AG09309 (cell line): ENCODE measurements at places on chromosomes 3 and 15.

DNA sequence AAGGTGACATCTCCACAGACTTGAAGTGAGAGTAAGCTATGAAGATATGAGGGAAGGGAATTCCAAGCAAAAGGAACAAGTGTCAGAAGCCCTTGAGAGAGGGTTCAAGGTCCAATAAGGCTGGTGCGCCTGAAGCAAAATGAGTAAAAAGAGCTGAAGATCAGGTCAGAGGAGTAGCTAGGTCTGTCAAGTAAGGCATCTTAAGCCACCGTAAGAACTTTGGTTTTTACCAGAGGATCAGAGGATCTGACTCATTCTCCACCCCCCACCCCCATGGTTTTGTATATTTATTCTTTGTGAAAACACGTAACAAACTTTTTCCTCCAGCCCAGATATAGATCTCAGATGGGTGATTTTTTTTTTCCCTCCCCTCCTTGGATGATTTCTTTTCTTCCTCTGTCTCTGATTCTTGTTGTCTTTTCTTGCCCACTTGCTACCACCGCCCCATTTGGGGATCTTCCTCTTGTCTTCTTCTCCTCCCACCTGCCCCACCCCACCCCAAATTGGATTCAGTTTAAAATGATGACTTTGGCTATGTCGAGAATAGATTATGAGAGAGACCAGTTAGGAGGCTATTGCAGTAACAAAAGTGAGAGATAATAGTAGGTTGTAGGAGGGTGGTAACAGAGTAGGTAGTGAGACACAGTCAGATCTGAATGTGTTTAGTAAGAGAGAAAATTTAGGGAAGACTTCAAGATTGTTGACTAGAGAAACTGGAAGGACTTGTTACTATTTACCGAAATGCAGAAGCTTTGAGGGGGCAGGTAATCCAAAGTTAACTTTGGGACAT lies 6.1 kb downstream of the TRMT10C start:
- DNase-seq, result no peak

DNA sequence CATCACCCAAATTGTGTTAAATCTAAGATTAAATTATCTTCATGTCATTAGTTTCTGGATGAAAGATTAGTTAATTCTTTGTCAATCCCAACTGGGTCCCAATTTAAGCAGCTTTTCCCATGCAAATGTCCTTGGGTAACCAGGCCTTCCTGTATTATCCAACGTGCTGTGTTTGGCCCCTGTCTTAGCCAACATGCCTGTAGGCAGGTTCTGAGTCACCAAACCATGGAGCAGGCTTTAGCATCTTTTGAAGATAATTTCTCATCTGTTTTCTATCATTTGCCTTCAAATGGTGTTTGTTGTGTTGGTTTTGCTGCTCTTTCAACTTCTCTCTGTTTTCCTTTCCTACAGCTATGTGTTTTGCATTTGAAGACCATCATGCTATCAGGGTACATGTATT lies 216.2 kb downstream of the ITPR1 start:
- peak; percentile 57 for DNase-seq

- no peak for DNase-seq
These were observed 222.0 kb downstream of the PYDC2 start for GRCh38 chr3:191682961-191683360.

DNA sequence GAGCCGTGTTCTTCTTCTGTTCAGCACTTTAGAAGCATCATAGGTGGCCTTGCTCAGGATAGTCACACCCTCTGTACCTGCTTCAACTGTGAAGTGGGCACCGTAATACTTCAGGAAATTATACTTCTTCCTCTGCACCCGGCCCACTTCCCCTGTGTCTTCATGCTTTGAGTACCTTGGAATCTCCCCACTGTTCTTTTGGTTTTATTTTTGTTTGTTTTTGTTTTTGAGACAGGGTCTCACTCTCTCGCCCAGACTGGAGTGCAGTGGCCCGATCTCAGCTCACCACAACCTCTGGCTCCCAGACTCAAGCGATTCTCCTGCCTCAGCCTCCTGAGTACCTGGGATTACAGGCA lies 1.7 kb downstream of the P2RY14 start:
- no peak for DNase-seq

GRCh38 chr3:105868431-105868741 lies 426 bp downstream of the CBLB start:
- DNase-seq, result no peak

DNA sequence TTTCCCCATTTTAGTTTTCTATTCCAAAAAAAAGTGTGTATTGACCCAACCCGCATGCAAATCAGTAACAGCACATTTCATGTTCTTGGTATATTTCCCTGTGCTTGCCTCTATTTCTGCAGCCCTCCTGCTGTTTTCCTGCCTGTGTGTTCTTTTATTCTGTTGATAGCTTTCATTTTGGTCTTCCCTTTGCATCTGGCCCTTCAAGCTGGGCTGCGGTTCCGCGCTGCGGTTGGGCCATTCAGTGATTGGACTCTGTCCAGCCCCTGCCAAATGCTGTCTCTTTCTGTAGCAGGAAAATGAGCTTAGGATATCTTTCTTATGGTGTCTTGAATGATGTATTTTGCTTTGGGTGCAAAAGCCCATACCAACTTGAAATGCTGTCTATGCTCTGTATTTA lies 49.9 kb downstream of the ZNF621 start:
- no peak for DNase-seq
